ENCODE measurements at places on chromosomes 3 and 15.

- no peak for DNase-seq
Observed at GRCh38 chr3:53801319-53801718, 44.9 kb downstream of the CHDH start.

- peak; percentile 36 for DNase-seq
Observed at GRCh38 chr3:43286841-43287499, 630 bp downstream of the SNRK start.

- DNase-seq, result peak; percentile 53
Observed at GRCh38 chr3:21920421-21920861, 169.4 kb upstream of the ZNF385D start.

DNA sequence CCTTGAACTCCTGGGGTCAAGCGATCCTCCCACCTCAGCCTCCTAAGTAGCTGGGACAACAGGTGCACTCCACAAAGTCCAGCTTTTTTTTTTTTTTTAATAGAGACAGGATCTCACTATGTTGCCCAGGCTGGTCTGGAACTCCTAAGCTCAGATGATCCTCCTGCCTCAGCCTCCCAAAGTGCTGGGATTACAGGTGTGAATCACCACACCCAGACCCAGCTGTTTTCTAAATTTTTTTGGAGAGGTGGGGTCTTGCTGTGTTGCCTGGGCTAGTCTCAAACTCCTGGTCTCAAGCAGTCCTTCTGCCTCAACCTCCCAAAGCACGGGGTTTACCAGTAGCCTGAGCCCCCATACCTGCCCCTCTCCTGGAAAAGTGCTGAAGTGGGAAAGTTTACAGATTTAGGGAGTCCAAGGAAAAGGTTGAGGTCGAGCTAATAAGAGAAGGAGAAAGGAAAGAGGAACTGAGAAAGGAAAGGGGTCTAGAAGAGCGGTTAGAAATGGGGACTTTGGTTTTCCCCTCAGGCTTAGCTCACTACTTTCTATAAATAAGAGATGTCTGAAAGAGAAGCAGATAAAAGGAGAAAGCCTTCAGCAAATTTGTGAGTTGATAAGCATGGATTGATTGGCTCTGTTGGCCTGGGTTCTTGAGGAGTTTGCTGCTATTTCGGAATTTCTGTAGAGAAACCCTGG is 23.6 kb downstream of the UBE2E1 start:
- no peak for DNase-seq

DNA sequence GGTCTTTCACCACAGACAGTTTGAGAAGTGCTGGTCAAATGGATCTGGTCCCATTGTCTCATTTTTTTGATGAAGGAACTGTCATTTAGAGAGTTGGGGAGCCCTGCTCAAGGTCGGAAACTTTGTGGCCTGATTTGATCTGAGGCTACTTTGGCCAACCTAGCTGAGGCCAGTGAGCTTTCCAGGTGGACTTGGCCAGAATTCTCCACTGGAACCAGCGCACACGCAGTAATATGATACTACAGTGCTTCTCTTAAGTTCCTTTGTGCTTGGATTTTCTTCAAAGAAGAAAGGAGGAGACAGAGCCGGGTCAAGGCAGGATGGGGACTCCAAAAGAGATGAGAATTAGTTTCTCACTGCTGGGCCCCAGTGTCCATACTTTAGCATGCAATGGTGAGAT is 50.5 kb downstream of the CCNB2 start:
- no peak for DNase-seq

DNA sequence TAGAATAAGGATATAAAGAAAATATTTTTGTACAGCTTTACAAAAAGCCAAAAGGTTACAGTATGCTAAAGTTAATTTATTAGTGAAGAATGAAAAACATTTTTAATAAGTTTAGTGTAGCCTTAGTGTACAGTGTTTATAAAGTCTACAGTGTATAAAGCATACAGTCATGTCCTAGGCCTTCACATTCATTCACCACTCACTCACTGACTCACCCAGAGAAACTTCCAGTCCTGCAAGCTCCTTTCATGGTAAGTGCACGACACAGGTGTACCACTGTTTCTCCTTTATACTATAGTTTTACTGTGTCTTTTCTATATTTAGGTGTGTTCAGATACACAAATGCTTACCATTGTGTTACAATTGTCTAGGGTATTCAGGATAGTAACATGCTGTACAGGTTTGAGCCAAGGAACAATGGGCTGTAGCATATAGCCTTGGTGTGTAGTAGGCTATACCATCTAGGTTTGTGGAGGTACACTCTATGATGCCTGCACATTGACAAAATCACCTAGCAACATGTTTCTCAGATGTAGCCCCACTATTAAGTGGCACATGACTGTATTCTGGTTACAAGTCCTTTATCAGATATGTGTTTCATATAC is 197.1 kb upstream of the KBTBD8 start:
- DNase-seq, result no peak

DNA sequence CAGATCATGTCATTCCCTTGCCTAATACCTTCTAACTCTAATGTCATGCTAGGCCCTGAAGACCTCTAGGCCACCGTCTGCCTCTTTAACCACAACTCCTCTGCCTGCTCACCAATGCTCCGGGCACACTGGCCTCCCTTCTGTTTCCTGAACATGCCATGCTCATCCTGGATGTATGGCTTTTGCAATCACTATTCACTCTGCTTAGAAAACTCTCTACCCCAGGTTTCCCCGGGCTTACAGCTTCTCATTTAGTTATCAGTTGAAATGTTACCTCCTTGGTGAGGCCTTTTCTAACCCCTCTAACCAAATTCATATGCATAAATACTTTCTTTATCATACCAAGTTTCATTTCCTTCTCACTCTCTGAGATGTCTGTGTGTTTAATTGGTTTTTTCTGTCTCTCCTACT is 727.8 kb upstream of the CFAP20DC start:
- DNase-seq, result no peak

GRCh38 chr3:170092907-170093306 is 55.1 kb downstream of the GPR160 start:
- DNase-seq, result no peak

DNA sequence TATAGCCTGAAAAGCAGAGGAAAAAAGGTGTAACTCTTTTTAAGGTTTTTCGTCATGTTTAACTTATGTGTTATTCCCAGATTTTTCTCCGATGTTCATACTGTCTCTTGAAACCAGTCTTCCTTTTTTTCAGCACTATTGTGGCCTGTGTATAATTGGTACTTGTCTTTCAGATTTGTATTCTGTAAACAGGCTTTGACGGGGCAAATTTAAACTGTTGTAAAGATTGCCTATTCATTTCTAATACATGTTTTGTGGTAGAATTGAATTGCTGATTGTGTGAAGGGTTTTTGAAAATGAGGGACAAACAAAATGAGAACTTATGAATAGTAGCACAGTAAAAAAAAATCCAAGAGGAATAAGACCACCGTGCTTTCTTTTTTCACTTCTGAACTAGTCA is 33.6 kb downstream of the AKAP13 start:
- no peak for DNase-seq

- DNase-seq, result peak; percentile 7
Observed at GRCh38 chr3:106943071-106943470, 434.2 kb upstream of the CCDC54 start.

DNA sequence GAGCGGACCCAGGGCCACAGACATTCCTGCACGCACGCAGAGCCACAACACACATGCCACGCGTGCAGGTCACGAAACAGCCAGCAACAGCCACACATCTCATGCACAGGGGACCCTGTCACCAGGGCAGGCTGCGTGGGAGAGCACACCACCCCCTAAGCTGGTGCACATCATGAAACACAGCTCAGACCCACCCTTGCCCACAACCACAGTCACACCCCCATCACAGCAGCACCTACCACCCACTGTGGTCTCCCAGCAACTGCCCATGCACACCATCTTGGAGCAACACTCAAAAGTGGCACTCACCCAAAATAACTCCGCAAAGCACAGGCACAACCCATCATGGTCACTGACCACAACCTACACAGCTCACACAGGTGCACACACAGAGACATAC is 75.7 kb downstream of the OCA2 start:
- no peak for DNase-seq

DNA sequence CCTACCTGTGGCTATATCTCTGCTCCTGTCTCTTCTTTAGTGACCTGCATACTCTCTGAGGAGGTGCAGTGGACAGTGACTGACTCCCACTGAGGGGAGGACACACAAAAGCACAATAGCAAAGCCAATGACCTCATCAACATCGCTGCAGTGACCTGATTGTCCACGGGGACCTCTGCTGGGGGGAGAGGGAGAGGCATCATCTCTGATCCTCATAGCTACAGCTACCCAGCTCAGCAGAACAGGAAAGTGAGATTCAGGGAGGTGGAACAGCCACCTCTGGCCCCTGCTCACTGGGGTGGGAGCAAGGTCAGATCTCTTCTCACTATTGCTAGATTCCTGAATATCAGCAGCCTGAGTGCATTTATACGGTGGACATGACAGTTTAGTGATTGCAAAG is 179.2 kb downstream of the ATP10A start:
- DNase-seq, result no peak

- DNase-seq, result no peak
Observed at GRCh38 chr3:54628888-54629441, 298.9 kb downstream of the LRTM1 start.

DNA sequence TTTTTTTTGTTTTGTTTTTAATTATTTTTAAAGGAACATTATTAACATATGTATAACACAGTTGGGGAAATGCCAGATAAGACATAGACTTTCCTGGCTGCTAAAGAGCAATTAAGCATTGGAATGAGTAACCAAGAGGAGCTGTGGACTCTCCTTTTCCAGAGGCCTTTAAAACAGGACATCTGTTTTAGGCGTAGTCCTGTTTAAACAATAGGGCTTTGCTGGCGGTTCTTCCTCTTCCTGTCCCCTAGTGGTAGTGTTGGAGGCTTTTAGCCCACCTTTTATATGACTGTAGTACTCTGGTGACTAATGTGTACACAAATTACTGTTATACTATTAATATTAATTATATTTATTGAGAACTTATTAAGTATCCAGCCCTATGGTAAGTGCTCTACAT is 81.9 kb downstream of the PPARG start:
- peak; percentile 60 for DNase-seq

DNA sequence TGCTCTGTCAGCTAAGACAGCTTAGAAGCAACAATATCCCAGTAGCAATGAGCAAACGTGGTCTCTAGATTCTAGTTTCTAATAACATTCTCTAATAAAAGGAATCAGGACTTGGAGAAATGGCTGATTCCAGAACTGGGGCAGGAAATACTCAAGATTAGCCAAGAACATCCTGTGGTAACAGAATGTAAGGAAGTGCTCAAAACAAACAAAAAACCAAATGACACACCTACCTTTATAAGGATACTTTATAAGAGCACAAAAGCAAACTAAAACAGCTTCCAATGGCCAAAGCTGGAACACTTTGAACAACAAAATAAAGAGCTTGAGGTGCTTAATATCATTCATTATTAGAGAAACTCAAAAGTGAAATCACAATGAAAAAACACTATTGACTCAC is 33.1 kb upstream of the EIF5A2 start:
- no peak for DNase-seq

- no peak for DNase-seq
Observed at GRCh38 chr3:11391174-11391879, 119.1 kb downstream of the ATG7 start.

DNA sequence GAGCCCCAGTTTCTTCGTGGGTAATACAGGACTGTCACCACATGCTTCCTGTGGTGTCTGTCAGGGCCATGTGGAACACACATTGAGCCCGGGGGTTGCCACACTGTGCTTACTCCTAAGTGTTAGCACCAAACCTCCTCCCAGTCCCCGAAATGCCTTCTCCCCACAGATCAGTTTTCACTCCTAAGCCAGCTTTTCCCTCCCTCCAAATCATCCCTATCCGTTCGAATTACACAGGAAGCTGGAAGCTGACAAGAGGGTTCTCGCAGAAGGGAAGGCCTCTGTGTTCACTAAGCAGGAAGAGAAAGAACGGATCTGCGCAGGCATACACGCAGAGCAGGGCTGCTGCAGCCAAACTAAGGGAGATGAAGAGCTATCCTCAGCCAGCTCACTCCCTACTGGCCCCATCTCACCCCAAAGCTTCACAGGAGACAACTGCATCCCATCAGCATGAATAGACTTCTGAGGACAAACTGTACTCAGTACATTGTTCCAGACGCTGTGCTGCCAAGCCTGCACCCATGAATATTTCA is 32.3 kb downstream of the XXYLT1 start:
- DNase-seq, result peak; percentile 44

GRCh38 chr15:56045068-56045748 is 51.8 kb upstream of the NEDD4 start:
- DNase-seq, result peak; percentile 32

DNA sequence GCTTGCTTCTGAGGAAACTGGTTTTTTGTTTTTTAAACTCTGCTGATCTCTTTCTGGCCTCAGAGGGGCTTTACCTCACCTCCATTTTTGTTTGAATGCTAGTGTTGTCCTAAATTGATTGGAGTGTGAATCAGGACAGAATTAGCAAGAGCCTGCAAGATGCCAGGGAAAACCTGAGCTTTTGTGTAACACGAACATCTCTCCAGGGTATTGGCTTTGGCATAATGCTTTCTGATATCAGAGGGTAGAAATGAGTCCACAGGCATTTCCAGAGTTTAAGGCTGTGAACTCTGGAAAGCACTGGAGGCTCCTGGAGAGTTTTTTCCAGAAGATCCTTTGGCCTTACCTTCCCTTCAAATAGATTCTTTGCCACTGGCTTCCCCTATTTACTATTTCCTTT is 87.1 kb downstream of the WDR76 start:
- no peak for DNase-seq

DNA sequence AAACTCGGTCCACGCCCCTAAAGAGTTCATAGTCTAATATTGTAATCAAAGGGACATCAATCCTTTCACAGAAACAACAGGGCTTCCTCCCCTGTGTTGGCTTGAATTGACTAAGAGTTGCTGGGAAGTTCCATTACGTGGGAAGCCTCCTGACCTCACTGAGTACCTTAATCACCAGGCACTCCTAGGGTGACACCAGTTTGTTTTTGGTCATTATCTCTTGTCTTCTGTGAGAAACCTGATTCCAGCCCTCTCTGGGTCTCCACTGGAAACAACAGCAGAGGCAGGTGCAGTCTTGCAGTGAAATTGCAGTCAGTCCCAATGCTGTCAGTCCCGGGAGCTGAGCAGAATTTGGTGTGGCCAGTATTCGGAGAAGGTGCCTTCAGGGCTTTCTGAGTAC is 55.4 kb downstream of the BOC start:
- DNase-seq, result no peak
